Upper lobe of right lung (tissue), 1 donor: ENCODE measurements at places on chromosomes 7 and 10.

GRCh38 chr10:48400850-48401220 is 94.4 kb downstream of the MAPK8 start:
- no peak for DNase-seq

DNA sequence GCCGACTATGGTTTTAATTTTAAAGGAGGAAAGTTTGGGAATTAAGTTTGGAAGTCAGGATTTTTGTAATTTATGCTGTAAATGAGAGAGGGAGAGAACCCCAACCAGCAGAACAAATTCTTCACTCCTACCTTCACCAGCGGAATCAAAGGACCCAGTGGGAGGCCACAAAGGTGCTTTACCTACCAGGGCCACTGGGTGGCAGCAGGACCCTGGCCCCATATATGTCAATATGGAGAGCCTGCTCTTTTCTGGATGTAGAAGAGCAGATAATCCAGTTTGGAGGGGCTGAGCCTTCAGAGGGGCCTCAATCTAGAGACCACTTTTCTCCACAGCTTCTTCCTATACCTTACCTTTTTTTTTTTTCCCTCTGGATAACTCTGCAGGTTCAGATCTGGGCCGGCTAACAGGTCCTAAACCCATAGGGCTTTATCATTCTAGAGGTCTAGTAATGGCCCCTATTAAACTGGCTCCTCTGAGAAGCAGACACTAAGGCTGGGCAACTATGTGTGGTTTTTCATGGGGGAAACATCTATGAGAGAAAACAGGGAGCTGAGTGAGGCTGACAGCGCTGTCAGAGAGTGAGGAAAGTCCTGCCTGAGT is 8.5 kb upstream of the SCD start:
- DNase-seq, result peak; percentile 85

- no peak for DNase-seq
Measured at GRCh38 chr7:2106440-2106839, 126.3 kb downstream of the MAD1L1 start.

DNA sequence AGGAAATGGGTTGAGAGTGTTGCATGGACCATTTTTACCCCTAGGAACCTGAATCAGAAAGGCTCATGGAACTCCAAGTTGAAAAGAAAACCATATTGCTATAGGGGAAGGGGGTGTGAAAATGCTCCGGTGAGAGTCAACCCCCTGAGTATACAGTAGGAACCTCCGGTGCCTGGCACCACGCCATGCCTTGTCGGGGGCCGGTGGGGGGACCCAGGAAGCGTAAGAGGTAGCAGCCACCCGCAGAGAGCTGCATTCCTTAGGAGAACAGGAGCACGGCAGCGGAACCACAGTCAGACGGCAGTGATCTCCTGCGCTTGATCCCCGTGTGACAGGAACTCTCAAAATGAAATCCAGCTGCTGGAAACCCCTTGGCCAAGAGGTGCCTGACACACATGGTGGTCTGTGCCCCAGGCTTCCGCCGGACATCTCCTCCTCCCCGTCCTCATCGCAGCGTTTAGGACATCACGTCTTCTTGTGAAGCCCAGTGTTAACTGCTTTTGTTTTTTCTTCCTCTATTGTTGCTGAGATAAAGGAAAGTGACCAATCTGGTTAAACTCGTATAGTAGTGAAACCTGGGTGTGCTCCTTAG is 186.8 kb downstream of the CELF2 start:
- no peak for DNase-seq

DNA sequence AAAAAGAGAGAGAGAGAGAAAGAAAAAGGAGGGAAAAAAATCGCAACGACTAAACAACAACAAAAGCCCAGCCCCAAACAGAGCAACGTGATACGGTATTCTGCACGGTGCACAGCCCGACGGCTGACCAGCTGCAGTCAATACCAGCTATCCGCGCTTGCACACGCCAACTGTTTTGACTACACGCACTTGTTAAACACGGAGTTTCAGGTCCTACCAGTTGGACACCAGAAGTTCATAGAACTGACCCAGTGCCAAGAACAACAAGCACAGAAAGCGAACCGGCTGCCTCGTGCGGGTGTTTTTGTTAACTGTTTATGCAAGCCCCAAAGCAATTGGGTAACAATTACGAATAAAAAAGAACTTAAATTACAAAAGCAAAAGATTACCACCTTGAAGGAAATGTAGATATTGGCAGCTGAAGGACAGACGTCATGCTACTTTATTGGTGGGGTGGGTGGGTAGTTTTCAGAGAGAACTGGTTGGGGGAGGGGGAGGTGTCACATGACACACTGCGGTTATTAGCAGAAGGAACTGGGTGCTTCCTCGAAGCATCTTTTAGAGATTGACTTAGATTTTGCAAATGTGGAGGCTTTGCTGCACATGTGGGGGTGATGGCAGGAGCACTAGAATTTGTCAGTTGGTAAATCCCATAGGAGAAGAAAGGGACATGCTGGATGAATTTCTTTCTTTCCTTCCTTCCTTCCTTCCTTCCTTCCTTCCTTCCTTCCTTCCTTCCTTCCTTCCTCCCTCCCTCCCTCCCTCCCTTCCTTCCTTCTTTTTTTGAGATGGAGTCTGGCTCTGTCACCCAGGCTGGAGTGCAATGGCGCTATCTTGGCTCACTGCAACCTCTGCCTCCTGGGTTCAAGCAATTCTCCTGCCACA is 110.6 kb upstream of the EFCAB10 start:
- DNase-seq, result peak; percentile 75

- no peak for DNase-seq
Measured at GRCh38 chr7:151198945-151199848, 11.1 kb downstream of the H2BK1 start.

- DNase-seq, result peak; percentile 69
Measured at GRCh38 chr10:98425511-98426352, 10.8 kb upstream of the PYROXD2 start.

GRCh38 chr7:27101957-27102580 is 414 bp downstream of the HOXA2 start:
- no peak for DNase-seq

DNA sequence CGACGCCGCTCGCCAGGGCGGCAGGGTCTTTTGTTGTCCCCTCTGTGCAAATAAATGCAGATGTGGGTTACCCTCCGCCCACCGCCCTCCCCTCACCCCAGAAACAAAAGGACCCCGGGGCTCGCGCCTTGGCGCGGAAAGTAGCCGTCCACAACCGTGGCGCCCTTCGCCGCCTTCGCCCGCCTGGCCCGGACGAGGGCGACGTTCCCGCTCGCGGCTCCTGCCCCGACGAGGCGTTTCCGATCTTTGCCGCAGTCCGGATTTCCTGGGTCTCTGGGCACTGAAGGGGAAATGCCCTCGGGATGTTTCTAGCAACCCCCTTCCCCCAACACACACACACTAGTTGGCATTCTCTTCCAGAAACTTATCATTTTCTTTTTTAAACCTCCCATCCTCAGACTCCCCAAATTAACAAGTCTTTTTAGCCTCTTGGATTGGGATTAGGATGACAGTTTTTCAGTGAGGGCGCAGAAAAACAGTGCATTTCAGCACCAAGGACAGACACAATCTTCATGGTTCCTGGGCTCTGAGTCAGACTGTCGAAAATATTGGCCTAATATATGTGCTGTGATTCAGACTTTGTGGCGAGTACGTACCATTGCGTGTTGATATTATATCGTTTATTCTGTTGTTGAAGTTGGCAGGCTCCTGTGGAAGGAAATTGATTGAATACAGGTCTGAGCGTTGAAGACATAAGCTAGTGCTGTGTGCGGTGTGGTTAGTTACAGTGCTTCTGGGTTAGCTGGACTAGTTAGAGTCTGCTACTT is 771 bp downstream of the PHYHIPL start:
- DNase-seq, result no peak

- no peak for DNase-seq
Measured at GRCh38 chr7:93955304-93955703, 33.8 kb downstream of the GNG11 start.

DNA sequence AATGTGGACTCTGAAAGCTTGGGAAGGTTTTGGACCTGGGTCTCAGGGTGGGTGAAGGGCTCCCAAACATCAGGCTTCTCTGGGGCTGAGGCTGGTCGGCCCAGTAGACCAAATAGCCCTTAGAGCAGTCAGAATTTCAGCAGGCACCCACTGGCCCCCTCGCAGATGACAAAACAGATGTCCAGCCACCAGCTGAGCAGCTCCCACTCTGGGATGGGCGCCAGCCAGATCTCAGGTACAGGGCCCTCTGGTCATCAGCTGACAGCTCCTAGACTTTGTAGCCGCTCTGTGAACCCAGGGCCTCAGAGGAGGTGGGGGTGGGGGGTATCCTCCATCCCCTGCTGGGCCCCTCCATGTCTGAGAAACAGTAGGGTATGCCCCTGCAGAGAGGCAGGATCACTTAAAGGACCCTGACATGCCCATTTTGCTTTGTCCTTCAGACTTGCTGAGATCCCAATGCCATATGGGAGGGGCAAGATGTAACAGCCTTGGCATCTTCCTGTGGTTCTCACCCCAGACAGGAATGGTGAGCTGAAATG is 26.5 kb downstream of the HSPA12A start:
- no peak for DNase-seq

DNA sequence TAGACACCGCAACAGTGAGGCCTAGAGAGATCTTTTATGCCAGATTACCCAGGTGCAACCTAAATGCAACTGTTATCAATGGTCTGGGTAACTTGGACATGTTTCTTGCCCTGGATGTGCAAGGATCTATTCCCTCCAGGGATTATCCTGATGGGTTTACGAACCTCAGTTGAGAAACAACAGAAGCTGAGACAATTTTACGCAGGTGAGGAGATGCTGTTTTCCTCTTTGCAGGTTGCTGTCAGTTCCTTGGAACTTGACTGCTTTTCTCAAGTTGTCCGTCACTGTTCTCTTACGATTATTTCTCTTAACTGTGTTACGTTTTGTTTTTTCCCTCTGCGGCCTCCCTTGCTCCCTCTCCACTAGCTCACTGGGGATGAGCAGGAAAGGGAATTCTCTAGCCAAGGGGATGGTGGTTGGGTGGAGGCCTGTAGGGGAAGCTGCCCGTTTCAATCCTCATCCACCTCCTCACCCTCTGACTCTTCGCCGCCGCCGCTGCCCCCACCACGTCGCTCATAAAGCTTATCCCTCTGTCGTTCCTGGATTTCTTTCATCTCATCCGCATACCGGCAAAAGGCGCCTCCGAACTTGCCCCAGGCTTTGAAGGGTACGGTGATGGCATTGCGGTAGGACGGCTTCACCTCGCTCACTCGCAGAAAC is 1.2 kb downstream of the PURB start:
- no peak for DNase-seq

- no peak for DNase-seq
Measured at GRCh38 chr10:25815236-25815635, 118.8 kb upstream of the MYO3A start.
